ENCODE measurements at places on chromosomes 7 and 10.

DNA sequence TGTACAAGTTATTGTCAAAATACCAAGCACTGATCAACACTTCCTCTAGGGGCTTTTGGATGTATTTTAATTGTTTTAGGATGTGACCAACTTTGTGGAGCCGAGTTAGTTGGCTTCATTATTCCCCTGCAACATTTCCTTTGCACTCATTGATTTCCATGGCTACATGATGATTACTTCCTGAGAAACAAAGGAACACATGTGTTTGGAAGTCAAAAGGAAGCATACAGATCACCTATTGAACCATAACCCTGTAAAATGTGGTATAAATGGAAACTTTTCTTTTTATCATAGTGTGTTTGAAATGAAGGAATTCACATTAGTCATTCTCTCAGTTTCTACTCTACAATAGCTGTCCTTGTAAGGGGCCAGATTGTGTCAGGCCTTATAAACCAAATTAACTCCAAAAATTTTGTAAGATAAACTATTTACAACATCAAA lies 32.2 kb upstream of the EXOC6 start:
- no peaks in the 10 kb centered on the region for H3K4me1 ChIP-seq
- H3K36me3 ChIP-seq = no peaks in the 10 kb centered on the region
- H3K27ac ChIP-seq = no peak overlapping the region
- peak; percentile 64 for DNase-seq
- H3K27me3 ChIP-seq = no peaks in the 10 kb centered on the region
- H3K4me3 ChIP-seq = no peak overlapping the region

- H3K27me3 ChIP-seq = no peaks in the 10 kb centered on the region
- H3K4me1 ChIP-seq = peaks cover 7% of the 10 kb centered on the region
- no peak overlapping the region for H3K27ac ChIP-seq
These were observed 1.4 kb upstream of the ASNS start for GRCh38 chr7:97873606-97874005.

GRCh38 chr7:34123316-34123715 lies 218.0 kb downstream of the BMPER start:
- no peak overlapping the region for H3K27ac ChIP-seq
- H3K4me3 ChIP-seq = no peak overlapping the region
- no peak for DNase-seq
- H3K4me1 ChIP-seq = no peaks in the 10 kb centered on the region

- H3K4me3 ChIP-seq = no peak overlapping the region
- H3K27ac ChIP-seq = peak overlapping the region; percentile 14
- DNase-seq = peak; percentile 86
- peaks cover 16% of the 10 kb centered on the region for H3K4me1 ChIP-seq
- H3K27me3 ChIP-seq = no peaks in the 10 kb centered on the region
- H3K36me3 ChIP-seq = no peaks in the 10 kb centered on the region
These were observed 168.2 kb downstream of the SND1 start for GRCh38 chr7:127819975-127820731.

- no peak overlapping the region for H3K4me3 ChIP-seq
- H3K36me3 ChIP-seq = no peaks in the 10 kb centered on the region
These were observed 172.6 kb downstream of the LRRTM3 start for GRCh38 chr10:67098461-67098860.

DNA sequence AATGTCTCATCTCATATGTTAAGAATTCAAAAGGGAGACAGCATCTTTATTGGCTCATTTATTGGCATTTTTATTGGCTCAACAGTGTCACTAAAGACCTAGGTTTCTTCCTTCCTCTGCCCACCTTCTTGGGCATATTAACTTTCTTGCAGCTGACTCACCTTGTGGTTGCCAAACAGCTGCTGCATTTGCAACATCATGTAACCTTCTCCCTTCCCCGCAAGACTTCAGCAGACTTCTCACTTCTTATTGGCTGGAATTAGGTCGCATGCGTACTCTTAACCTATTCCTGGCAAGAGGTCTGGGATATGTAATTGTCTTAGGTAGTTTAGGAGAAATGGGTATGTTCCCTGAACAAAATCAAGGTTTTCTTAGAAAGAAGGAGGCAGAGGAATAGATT lies 263.2 kb downstream of the POU6F2 start:
- no peak overlapping the region for H3K4me3 ChIP-seq
- H3K36me3 ChIP-seq = no peaks in the 10 kb centered on the region
- no peak for DNase-seq
- no peaks in the 10 kb centered on the region for H3K4me1 ChIP-seq

DNA sequence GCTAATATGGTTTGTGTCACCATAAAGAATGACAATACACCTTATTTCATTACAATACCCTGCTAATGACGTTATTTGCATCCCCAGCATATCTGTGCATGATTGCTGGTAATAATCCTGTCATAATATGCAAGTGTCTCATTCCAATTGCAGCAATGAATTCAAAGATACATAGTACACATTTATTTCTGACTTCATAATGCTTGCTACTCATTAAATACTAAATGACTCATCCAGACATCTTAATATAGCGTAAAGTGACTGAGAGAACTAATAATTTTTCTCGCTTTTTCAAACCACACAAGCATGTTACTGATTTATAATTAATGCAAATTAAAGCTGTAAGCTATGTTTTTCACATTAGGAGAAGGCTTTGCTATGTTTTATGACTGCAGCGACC lies 234.7 kb upstream of the MDFIC start:
- H3K36me3 ChIP-seq = no peaks in the 10 kb centered on the region
- H3K4me1 ChIP-seq = no peaks in the 10 kb centered on the region
- no peak for DNase-seq
- H3K27me3 ChIP-seq = no peaks in the 10 kb centered on the region

GRCh38 chr10:9596368-9596920 lies 1421.2 kb upstream of the CELF2 start:
- H3K4me1 ChIP-seq = no peaks in the 10 kb centered on the region
- H3K36me3 ChIP-seq = no peaks in the 10 kb centered on the region
- no peaks in the 10 kb centered on the region for H3K27me3 ChIP-seq
- H3K27ac ChIP-seq = no peak overlapping the region
- no peak overlapping the region for H3K4me3 ChIP-seq
